ENCODE measurements at places on chromosomes 1 and 21.

GRCh38 chr21:42286416-42286815 lies 28.8 kb downstream of the TFF3 start:
- DNase-seq, result no peak
- H3K36me3 ChIP-seq, result no peaks in the 10 kb centered on the region
- no peaks in the 10 kb centered on the region for H3K27me3 ChIP-seq
- no peak overlapping the region for H3K4me3 ChIP-seq
- H3K27ac ChIP-seq, result no peak overlapping the region

DNA sequence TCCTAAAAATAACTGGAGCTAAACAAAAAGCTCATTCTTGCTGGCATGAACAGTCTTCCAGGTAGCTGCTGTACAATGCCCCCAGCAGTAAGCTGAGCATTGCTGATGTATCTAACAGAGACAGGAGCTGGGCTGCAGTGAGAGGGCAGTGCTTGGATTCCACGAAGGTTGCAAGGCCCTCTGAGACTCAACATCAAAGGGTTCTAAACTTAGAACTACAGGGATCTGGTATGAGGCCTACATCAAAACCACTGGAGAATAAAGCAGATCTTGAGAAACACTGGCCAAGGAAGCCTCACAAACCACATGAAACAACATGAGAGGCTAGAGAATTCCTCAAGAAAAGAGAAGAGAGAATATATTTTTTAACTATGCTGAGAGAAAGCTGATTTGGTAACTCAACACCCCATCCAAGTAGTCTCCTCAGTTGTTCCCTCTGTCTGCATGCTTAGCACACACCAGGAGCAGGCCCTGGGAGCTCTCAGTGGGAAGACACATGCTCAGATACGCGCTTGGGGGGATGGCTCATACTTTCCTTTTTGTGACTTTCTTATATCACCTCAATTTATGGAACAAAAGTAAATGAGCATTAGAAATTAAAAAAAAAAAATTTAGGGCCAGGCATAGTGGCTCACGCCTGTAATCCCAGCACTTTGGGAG lies 27.7 kb downstream of the DSTYK start:
- H3K27me3 ChIP-seq, result no peaks in the 10 kb centered on the region
- DNase-seq, result no peak
- H3K4me1 ChIP-seq, result peaks cover 7% of the 10 kb centered on the region
- no peak overlapping the region for H3K4me3 ChIP-seq

DNA sequence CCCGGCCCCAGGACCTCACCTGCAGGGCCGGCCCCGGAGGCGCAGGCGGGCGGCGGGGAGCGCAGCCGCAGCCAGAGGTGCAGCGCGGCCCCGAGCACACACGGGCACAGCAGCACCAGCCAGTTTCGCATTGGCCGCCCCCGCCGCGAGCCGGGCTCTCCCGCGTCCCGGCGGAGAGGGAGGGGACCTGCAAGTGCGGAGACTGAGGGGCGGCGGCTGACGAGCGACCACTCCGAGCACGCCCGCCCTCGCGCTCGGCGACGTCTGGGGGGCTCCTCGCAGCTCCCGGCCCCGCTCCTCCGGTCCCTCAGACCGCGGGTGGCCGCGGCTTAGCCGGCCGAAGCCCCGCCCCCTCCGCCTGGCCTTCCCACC lies at the start of gene B3GALNT2:
B3GALNT2 (minus strand) TSS at position 331 of the 372 bp plus-strand sequence; CDS start at position 131, 200 bp downstream.
- H3K36me3 ChIP-seq, result no peaks in the 10 kb centered on the region
- peaks cover 24% of the 10 kb centered on the region for H3K4me1 ChIP-seq
- peak within 1 kb of the TSS; percentile 65 for H3K4me3 ChIP-seq
- no peaks in the 10 kb centered on the region for H3K27me3 ChIP-seq
- H3K27ac ChIP-seq, result peak within 1 kb of the TSS; percentile 85

DNA sequence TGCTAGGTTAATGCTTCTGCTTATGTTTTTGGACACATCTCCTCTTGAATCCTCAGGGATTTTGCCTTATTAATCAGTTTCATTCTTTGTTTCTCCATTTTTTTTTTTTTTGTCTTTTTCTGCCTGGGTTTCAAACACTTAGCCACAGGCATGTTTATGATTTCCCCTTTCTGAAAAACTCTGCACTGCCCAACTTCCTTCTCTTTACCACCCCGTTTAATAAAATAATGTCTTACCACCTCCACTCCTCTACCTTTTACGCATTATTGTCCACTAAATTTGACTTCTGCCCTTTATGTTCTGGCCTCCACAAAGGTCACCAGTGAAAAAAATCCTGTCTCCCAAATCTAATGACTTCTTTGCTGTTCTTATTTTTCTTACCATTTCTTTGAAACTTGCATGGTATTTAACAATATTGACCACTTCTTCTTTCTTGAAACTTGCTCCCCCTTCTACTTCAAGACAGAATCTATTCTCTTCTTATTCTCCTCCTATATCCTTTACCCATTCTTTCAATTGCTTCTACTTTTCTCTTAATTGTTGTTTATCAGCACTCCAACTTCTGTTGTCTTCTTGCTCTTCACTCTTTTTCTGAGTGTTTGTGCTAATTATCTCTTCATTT lies 150.3 kb downstream of the TNFSF18 start:
- peak; percentile 22 for DNase-seq
- peak overlapping the region; percentile 48 for H3K4me3 ChIP-seq
- H3K36me3 ChIP-seq, result no peaks in the 10 kb centered on the region
- H3K4me1 ChIP-seq, result peaks cover 12% of the 10 kb centered on the region
